ENCODE measurements at places on chromosomes 1 and 21. TPM values are rescaled to one million over a fixed set of nuclear protein-coding genes. Genes with fewer than 3 reads are reported as not detected.

Gene NPHP4
- total RNA-seq: 6.6 TPM

Gene WDR26
- 61.8 TPM for total RNA-seq

Gene LEFTY2
- total RNA-seq: 0.65 TPM

Gene GPR3
- total RNA-seq: 2.3 TPM

Gene OR2L3
- not detected for total RNA-seq

Gene CLEC20A
- not detected for total RNA-seq

Gene SOX13
- 17.9 TPM for total RNA-seq

Gene BECN2
- total RNA-seq: not detected

Gene ITGB2
- total RNA-seq: 11.5 TPM

Gene MYOG
- total RNA-seq: 0.16 TPM

DNA sequence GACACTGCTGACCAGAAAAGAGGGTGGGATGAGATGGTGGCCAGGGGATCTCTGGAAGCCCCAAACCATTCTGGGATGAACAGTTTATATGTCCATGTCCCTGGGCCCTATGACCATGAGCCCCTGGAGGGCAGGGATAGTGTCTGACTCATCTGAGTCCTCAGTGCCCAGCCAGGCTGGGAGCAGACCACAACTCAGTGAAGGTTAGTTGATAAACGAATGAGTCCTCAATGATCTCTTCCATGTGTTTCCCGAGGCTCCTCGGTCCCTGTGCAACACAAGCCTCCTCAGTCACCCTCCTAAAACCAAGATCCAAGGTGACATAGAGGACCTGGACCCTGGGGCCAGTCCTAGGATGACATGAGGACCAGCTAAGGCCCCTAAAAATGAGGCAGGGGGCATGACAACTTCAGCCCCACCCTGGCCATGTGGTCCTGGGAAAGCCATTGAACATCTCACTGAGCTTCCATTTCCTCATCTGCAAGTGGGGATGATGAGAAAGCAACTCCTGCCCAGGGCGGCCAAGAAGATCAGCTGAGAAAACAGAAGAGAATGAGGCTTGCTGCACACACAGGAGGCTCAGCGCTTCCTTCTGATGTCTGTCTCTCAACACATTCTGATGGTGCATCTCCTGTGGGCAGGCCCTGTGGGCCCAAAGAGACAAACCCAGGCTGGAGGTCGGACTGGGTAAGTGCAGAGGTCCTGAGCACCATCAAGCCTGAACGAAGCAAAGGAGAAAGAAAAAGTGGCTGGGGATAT, 86.3 kb downstream of the GLIS1 start:
- DNase-seq: peak; percentile 63

DNA sequence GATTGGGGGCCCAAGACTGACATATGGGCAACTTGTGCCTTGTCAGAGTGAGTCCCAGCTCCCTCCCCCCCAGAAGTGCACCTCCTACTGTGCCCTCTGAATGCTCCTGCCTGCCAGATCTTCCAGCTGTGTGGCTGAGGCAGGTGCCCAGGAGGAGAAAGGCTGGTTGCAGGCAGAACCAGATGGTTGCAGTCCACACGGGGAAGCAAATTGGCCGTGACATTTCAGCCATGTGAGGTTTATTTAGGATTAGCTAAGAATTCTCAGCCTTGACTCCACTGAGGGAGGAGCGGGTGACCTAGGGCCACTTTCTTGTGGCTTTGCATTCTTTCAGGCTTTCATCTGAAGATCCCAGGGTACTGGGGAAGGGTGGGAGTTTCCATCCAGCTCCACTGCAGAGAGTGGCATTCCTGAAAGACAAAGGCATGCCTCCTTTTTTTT, 33.8 kb downstream of the PEX14 start:
- no peak for DNase-seq

DNA sequence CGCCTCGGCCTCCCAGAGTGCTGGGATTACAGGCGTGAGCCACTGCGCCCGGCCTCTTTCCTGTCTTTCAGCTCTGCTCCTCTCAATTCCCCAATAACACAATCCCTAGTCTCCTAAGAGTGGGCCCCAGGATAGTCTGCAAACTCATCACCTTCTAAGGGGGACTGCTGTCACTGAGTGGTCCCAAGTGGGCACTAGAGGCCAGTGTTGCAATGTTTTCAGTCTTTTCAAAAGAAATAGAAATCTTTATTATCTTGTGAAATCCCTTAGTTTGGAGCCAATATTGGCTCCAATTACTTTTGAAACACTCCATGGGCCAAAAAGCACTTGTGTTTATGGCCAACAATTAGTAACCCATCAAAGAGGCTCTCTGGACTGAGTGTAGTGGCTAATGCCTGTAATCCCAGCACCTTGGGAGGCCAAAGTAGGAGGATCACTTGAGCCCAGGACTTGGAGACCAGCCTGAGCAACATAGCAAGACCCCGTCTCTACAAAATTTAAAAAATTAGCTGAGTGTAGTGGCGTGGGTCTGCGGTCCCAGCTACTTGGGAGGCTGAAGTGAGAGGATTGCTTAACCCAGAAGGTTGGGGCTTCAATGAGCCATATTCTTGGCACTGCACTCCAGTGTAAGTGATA, 28.6 kb upstream of the ZNF697 start:
- no peak for DNase-seq

GRCh38 chr1:178367151-178367550, 129.6 kb downstream of the CLEC20A start:
- no peak for DNase-seq

DNA sequence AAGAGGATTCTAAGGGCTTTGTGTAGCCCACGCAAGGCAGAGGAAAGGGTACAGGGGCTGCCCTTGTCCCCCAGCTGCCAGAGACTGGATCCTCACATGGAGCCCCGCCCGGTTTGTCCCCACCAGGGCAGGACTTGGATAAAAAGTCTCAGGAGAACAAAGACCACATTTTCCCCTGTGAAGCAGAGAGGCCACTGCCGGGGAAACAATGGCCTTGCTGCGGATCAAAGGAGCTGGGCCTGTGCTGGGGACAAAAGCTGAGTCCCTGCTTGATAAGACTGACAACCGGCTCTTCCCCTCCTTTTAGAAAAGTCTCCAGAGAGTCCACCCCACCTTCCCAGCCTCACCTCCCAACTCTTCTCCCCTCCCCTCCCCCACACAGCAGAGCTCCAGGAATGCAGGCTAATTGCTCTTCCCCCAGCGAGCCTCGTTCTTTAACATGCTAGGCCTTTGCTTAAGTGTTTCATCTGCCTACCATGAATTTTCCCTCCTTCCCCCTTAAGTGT, 142.4 kb downstream of the PLPP3 start:
- no peak for DNase-seq

GRCh38 chr1:222927031-222927430, 112.2 kb downstream of the DISP1 start:
- no peak for DNase-seq

DNA sequence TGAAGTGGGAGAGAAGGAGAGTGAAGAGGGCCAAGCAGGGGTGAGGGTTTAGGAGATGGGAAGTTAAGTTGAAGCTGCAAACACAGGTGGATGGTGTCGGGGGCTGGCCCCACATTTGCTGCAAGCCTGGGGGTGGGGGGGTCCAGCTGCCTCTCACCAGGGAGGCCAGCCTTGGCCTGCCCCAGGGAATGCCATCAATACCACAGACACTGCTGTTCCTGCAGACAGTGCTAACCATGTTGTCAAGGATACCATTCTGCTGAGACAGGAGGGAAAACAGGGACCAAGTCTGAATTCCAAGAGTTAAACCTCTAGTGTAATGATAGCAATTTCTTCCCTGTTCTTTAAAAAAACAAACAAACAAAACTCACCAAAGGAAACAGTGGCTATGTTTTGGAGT, 8.0 kb downstream of the MECR start:
- no peak for DNase-seq

GRCh38 chr1:1298861-1299685, 8.7 kb downstream of the ACAP3 start:
- DNase-seq: no peak

DNA sequence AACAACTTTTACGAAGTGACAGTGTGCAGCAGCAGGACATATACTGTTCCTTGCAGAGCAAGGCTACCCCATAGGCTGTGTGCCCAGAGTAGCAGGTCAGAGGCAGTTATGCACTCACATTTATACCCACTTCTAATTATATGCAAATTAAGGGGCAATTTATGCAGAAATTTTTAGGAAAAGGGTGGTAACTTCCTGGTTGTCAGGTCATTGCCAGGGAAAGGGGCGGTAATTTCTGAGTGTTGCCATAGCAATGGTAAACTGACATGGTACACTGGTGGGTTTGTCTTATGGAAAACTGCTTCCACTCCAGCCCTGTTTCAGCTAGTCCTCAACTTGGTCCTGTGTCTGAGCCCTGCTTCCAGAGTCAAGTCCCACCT, 12.0 kb upstream of the SLAMF1 start:
- DNase-seq: no peak

GRCh38 chr1:185931438-185931837, 197.2 kb downstream of the HMCN1 start:
- no peak for DNase-seq

- DNase-seq: no peak
Observed at GRCh38 chr1:9149837-9150581, 21.1 kb upstream of the GPR157 start.

GRCh38 chr1:233667741-233668140, 53.8 kb downstream of the KCNK1 start:
- DNase-seq: no peak

DNA sequence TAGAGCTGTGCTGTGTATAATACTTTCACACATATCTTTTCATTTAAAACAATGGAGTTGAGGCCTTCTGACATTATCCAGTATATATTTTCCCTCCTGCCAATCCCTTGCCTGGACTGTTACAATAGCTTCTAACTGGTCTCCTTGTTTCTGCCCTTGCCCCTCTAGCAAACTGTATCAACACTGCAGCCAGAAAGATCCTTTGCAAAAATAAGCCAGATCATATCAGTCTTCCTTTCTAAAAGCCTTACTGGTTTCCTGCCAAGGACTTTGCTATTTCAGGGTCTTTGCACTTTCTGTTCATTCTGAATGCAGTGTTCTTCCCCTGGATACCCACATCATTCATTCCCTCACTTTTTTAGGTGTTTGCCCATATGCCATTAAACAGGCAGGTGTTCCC, 370.1 kb downstream of the PTBP2 start:
- DNase-seq: no peak

DNA sequence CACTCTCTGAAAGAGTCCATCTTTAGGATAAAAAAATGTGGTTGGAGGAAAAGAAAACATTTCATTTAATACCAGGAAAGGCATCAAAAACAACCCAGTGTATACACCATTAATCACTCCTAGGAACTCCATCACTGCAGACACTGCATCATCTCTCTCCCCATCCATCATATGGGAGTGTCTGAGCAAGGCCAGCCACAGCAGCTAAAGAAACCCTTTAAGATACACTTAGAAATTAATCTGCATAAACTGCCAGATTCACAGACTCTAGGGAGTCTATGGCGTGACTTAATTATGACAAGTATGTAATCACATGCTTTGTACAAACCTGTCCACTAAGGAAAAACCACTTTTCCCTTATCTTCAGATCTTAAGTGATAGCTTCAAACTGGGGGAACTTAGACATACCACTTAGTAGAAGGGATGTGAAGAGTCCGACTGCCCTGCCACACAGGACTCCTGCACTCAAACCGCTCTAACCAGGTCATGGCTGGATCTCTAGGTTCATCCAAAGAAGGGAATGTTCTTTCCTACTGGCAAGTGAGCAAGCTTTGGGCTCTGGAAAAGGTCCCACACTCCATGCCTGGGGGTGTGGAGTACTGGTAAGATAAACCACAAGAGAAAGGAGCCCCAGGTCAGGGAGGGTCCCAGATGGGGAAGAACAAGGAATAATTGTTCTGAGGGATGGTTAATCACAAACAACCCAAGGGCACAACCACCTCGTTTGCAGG, 61.0 kb upstream of the C8B start:
- DNase-seq: no peak

DNA sequence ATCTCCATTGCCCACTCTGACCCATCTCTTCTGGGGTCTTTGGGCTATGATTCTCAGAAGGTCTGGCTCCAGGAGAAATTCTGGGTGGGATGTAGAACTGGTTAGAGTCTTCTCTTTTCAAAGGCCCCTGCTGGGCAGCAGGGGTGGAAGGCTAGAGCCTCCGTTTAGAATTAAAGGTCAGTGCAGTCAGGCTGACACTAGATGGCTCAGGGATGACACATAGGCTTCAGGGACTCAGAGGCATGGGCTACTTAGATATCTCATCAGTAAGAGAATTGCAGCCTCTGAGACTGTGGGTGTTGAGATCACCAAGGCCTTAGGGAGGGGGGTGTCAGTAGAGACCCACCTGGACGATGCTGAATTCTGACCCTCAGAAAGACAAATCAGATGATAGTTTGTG, 12.6 kb upstream of the PPM1J start:
- no peak for DNase-seq

DNA sequence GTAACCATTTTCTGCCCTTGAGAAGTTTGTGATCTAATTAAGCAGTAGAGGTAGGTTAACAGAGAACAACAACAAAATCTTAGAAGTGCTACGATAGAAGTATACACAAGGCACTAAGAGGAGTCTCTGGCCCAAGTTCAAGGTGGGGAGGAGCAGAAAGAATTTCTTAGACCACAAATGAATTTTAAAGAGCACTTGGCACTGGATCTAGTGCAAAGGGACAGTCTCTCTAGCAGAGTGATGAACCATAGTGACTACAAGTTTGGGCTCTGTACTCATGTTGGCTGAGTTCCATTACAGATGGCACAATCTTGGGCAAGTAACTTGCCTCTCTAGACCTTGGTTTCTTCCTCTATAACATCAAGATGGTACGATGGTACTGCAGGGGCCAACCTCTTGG, 33.3 kb upstream of the PIGC start:
- no peak for DNase-seq

- no peak for DNase-seq
Observed at GRCh38 chr1:56409112-56409691, 170.2 kb downstream of the PLPP3 start.

GRCh38 chr1:229953736-229954326, 113.2 kb upstream of the GALNT2 start:
- no peak for DNase-seq

GRCh38 chr1:162380061-162380846, 1.3 kb upstream of the C1orf226 start:
- no peak for DNase-seq

DNA sequence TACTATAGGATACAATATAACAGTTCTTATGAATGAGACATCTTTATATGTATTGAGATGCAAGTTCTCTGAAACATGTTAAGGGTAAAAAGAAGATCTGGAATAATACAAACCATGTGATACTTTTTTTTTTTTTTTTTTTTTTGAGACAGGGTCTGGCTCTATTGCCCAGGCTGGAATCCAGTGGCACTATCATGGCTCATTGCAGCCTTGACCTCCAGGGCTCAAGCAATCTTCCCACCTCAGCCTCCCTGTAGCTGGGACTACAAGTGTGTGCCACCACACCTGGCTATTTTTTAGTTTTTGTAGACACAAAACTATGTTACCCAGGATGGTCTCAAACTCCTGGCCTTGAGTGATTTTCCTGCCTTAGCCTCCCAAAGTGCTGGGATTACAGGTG, 22.1 kb upstream of the MCL1 start:
- no peak for DNase-seq

- no peak for DNase-seq
Observed at GRCh38 chr1:76289692-76290091, 215.1 kb downstream of the ST6GALNAC3 start.

GRCh38 chr1:184199036-184199435, 147.5 kb downstream of the TSEN15 start:
- DNase-seq: no peak

Measured in cardiac septum (tissue), 1 donor.